Stimulated activated CD8-positive, alpha-beta memory T cell treated with anti-CD3 and anti-CD28 coated beads, Interleukin-4, amount 100 ng/mL, for 4 hours (primary cell): ENCODE measurements at places on chromosomes 5 and 9.

GRCh38 chr5:99320436-99320835 is 391.6 kb upstream of the CHD1 start:
- no peak for DNase-seq

DNA sequence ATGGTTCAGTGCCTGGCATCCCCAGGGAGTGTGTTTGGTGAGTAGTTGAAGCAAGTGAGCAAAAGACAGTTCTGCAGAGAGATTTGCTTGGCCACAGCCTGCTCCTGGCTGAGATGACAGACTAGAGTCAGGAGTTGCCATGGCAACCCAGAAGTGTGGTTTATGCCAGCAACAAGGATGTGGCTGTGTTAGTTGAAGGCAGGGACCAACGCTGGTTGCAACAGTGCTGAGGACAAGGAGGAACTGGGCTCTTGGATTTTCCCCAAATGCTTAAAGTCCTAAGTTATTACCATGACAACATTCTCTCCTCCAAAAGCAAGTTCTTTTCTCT is 2.7 kb downstream of the NXNL2 start:
- no peak for DNase-seq

GRCh38 chr5:62477801-62478200 is 65.2 kb downstream of the IPO11 start:
- DNase-seq: no peak

- no peak for DNase-seq
Observed at GRCh38 chr5:135826221-135826525, 8.3 kb upstream of the SLC25A48 start.

DNA sequence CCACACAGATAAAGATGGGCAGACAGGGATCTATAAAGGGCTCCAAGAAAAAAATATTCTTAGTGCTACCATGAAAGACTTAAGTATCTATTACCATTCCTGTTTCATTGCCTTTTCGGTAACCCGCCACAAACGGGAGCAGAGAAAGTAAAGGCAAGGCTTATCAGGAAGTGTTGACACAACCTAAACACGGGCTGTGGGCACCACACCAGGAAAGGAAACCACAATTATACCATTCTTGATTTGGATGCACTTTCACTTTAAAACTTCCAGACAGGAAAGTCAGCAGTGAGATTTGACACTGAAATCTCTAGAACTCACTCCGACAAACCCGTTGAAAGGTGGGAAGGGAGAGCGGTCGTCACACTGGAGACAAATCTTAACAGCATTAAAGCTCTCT is 6.5 kb downstream of the TLE1 start:
- DNase-seq: no peak

- no peak for DNase-seq
Observed at GRCh38 chr9:77561331-77562018, 86.6 kb downstream of the GNA14 start.

DNA sequence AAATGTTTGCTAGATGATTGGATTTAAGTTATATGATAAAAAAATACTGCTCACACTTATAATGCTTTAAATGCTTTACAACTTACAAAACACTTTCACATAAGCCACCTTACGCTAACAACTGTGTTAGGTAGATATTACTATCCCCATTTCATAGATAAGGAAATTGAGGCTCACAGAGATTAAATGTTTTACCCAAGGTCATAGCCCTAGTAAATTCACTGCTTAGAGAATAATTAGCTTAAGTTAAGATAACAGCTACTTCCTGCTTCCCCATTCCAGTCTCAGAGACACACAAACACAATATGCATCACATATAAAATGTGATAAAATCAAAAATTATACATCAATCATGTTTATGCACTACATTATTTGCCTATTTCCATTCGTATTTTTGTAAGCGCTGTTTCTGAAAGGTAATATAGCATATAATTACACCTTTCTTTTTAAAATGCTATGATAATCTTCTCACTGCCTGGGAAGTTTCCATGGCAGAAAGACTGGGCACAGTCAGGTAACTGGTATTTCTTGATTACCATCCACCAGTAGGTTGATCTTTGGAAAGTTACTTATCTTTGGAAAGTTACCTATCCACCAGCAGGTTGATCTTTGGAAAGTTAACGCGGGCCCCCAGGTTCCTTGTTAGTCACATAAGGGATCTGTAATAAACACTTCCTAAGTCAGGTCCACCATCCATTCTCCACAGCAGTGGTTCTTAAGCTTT is 101.1 kb downstream of the NFIB start:
- no peak for DNase-seq

DNA sequence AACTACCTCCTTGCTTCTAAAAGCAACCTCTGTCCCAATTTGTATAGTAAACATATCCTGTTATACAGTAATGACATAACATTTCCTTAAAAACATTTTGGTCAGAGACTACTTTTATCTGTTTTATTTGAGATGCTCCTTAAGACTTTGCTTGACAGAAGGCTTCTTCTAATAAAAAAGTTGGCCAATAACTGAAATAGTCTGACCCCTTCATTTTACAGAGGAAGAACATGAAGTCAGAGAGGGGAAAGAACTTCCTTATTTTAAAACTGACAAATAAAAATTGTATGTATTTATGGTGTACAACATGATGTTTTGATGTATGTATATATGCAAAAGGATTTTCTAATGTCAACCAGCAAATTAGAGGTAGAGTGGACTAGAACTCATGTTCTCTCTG is 35.8 kb upstream of the SPARC start:
- DNase-seq: no peak
